ENCODE measurements at places on chromosomes 16 and 17. TPM values are rescaled to one million over a fixed set of nuclear protein-coding genes. Genes with fewer than 3 reads are reported as not detected.

- peak overlapping the region; percentile 44 for H3K27ac ChIP-seq
- no peak for DNase-seq
- peak overlapping the region; percentile 15 for H3K4me3 ChIP-seq
- H3K36me3 ChIP-seq, result peaks cover 84% of the 10 kb centered on the region
- H3K4me1 ChIP-seq, result peaks cover 51% of the 10 kb centered on the region
These were observed 9.8 kb downstream of the SLC38A10 start for GRCh38 chr17:81285179-81285878.

CACNA1G gene
- 0.38 TPM for total RNA-seq

GRCh38 chr17:7403043-7403726 lies 712 bp downstream of the TMEM256 start:
- no peak for DNase-seq
- no peaks in the 10 kb centered on the region for H3K36me3 ChIP-seq
- peaks cover 26% of the 10 kb centered on the region for H3K4me1 ChIP-seq
- H3K27ac ChIP-seq, result peak overlapping the region; percentile 93
- no peaks in the 10 kb centered on the region for H3K27me3 ChIP-seq
- peak overlapping the region; percentile 43 for H3K4me3 ChIP-seq

DNA sequence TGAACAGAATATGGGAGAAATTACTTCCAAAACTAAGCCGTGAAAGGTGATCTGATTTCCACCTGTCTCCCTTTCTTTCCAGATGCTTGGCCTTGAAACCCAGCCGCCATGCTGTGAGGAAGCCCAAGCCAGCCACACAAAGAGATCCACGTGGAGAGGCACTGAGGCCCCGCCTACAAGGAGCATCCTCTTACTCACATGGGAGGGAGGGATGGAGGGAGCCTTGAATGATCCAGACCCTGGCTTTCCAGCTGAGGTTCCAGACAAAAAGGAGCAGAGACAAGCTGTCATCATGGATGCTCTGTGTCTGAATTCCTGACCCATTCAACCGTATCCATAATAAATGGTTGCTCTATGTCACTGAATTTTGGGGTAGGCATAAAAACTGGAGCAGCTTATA lies 48.9 kb upstream of the HAPSTR1 start:
- DNase-seq, result no peak
- H3K4me3 ChIP-seq, result no peak overlapping the region
- H3K4me1 ChIP-seq, result peaks cover 6% of the 10 kb centered on the region
- H3K27me3 ChIP-seq, result no peaks in the 10 kb centered on the region
- no peaks in the 10 kb centered on the region for H3K36me3 ChIP-seq
- H3K27ac ChIP-seq, result no peak overlapping the region

Measured in esophagus squamous epithelium (tissue), 5 donors.